Naive thymus-derived CD8-positive, alpha-beta T cell (primary cell): ENCODE measurements at places on chromosomes 11 and 22.

DNA sequence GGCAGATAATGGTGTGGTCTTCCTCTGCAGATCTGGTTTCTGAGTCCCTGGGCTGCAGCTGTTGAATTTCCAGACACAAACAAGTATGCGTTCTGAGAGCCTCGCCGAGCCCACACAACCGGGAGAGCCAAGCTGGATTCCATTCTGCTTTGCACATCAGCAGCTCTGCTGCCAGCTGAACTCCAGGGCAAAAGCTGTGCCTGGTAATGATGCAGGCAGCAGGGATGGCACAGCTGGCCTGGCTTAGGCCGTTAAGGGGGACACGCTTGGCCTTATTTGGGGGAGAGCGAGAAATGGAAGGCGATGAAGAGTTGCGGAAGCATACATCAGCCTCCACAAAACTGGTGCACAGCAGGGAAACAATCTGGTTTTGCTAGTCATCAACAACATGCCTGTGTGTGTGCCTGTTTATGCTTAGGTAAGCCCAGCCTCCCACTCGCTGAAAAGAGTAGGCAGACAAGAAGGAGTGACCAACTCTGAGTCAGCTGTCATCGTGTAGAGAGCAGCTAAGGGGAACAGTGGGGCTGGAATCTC is 25.1 kb downstream of the ADAMTS8 start:
- no peak for DNase-seq

- no peak for DNase-seq
Observed at GRCh38 chr22:17444204-17444504, 74.9 kb downstream of the CECR2 start.

- DNase-seq, result no peak
Observed at GRCh38 chr11:62851807-62852522, 12.6 kb upstream of the WDR74 start.

DNA sequence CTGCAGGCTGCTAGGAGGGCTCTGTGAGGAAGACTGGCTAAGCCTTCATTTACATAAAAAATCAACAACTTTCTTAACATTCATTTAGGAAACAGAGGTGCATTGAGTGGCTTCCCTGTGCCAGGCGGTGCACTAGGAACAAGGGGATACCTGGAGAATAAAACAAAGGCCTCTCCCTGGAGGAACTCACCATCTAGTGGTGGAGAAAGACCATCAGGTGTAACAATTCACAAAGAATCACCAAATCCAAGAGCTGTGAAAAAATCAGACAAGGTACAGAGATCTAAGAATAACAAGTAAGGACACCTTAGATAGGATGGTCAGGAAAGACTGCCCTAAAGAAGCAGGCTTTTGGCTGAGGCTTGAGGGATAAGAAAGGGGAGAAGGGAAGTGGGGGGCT is 40.3 kb downstream of the CSNK2A3 start:
- no peak for DNase-seq

GRCh38 chr11:58286249-58286648 is 18.2 kb upstream of the OR10W1 start:
- no peak for DNase-seq

GRCh38 chr11:20452585-20452984 is 65.1 kb downstream of the PRMT3 start:
- no peak for DNase-seq

DNA sequence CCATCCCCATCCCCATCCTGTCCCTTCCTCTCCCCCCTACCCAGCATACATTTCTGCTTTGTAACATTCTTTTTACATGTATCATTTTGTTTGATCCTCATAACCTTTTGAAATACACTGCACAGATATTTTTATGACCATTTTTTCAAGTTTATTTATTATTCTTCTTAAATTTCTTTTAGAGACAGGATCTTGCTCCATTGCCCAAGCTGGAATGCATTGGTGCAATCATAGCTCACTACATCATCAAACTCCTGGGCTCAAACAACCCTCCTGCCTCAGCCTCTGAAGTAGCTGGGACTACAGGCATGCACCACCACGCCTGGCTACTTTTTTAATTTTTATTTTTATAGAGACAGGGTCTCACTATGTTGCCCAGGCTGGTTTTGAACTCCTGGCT is 99.4 kb upstream of the AKIP1 start:
- DNase-seq, result no peak

- DNase-seq, result no peak
Observed at GRCh38 chr22:31846161-31847115, 92.6 kb downstream of the DEPDC5 start.

- no peak for DNase-seq
Observed at GRCh38 chr11:130825561-130825960, 90.7 kb downstream of the SNX19 start.

- no peak for DNase-seq
Observed at GRCh38 chr11:19365743-19366410, 125.1 kb upstream of the E2F8 start.

GRCh38 chr11:30131535-30131934 is 99.3 kb upstream of the FSHB start:
- no peak for DNase-seq

- DNase-seq, result no peak
Observed at GRCh38 chr22:46533070-46533833, 4.2 kb downstream of the CELSR1 start.

DNA sequence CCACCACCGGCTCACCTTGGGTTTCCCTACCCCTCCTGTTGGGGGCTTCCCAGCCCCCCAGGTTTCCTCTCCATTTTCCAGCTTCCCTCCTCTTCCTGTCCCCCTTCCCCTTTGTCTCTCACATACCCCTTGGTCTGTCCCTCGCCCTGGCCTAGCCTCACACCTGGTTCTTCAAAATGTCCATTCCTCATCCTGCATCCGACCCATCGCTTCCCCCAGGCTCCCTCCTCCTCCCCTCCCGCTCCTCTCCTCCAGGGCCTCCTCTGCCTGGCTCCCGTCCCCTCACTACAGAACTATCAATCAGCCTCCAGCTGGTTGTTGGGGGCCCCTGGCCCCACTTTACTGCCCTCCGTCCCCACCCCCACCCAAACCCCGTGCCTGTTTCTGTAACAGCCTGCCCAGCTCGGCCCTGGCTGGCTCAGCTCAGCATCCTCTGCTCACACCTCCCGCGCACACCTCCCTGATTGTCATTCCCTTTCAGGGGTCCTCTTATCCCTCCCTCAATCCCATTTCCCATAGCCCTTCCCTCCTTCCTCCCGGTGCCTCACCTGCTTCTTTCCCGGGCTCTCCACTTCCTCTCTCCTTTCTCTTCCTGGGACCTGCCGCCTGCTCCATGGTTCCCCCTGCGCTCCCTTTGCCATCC is 1.2 kb downstream of the CNIH2 start:
- no peak for DNase-seq

DNA sequence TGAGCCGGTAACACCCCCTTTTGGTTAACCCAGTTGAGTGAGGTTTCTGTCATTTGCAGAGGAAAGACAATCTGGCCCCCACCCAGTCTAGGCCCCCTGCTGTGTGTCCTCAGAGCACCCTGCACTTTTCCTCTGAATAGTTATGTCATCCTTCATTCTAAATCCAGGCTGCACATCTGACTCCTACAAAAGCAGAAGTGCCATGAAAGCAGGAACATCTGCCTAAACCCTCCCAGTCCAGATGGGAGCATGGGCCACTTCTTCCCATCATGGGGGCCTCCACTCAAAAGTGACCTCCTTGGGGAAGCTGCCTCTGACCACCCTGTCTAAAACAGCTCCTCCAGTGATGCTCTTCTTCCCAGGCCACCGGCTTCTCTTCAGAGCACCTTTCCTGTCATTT is 53.7 kb upstream of the HMGXB4 start:
- no peak for DNase-seq

DNA sequence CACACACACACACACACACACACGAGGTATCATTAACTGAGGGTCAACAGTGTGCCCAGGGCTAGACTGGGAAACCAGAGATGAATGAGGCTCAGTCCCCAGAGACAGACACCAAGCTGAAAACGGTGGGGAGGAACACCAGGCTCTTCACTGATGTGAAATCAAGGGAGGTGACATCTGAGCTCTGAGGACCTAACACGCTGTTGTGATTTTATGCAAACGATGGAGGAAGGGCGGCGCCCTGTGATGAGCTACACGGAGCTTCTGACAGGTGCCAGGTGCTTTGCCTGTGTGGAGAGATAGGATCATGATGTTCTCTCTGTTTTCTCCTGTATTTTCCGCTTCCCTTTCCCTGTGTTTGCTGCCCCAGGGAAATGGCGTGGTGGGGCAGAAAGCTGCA is 6.5 kb upstream of the CYB5R3 start:
- no peak for DNase-seq

DNA sequence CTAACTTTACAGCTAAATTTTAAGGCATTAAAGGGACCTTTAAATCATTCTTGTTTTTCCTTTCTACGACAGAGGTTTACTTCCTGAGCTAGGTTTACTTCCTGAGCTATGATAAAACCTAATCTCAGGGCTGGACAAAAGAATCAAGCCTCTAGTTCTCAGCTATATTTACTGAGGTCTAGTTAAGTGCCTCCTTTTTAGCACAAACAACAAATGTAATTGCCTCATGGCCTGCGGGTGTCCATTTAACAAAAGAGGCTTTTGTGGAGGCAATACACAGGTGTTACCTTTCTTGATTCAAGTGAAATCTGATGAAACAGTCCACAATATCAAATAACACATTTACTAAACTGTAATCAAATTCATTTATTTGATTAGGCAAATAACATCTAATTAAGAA is 67.3 kb downstream of the IMMP1L start:
- DNase-seq, result no peak

- DNase-seq, result no peak
Observed at GRCh38 chr11:12809864-12810567, 135.8 kb downstream of the TEAD1 start.

DNA sequence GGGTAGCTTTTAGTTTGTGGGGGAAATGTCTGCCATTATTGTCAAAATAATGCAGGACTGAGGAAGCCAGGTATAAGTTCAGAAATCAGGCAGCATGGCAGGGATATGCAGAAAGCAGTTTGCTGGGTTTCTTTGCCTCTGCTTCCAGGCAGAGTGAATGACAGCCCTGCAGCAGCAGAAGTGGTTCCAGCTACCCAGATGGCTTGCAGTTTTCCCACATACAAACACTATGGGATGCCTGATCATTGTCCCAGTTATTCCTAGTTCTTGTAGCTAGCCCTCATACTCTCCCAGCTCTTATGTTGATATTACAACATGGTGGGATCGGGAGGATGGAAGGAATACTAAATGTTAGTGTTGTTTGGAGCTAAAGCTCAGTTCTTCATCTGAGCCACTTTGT is 2.8 kb upstream of the DIXDC1 start:
- DNase-seq, result no peak

GRCh38 chr11:113629562-113629961 is 76.5 kb downstream of the TMPRSS5 start:
- no peak for DNase-seq

DNA sequence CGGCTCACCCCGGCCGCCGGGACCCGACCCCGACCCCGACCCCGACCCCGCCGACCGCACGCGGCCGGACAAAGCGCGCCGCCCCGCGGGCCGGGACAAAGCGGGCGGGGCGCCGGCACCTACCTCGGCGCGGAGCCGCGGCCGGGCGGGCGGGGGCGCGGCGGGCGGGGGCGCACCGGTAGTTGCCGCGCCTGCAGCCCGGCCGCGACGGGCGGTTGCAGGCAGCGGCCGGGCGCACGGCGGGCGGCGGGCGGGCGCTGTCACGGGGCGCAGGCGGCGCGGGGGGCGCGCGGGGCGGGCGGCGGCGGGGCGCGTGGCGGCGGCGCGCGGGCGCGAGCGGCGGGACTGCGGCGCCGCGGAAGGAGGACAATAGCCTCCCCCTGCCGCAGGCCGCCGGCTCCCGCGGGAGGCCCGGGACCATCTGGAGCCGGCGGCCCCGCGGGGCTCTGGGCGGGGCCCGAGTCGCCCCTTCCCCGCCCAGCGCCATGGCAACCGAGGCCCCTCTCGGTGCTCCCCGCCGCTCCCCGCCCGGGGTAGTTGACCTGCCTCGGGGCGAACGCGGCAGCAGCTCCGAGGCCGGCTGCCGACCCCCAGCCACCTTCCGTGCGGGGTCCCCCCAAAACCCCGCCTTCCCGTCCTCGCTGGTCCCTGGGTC is 851 bp downstream of the SPTBN2 start:
- no peak for DNase-seq

DNA sequence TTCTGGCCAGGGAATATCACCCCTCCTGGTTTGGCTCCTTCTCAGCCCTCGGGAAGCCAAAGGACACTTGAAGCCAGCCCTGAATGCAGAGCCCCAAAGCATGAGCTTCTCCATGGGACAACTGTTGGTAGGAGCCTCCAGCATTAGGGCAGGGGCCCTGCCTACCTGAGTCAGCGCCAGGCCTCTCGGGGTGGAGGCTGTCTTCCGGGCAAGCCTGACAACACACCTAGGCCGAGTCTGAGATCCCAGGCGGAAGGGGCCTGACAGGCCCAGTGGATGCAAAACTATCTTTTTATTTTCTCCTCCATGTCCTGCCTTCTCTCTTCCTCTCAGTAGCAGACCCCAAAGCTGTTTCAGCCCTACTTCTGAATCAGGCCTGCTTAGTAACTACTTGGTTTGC is 27.6 kb downstream of the RCOR2 start:
- DNase-seq, result no peak

DNA sequence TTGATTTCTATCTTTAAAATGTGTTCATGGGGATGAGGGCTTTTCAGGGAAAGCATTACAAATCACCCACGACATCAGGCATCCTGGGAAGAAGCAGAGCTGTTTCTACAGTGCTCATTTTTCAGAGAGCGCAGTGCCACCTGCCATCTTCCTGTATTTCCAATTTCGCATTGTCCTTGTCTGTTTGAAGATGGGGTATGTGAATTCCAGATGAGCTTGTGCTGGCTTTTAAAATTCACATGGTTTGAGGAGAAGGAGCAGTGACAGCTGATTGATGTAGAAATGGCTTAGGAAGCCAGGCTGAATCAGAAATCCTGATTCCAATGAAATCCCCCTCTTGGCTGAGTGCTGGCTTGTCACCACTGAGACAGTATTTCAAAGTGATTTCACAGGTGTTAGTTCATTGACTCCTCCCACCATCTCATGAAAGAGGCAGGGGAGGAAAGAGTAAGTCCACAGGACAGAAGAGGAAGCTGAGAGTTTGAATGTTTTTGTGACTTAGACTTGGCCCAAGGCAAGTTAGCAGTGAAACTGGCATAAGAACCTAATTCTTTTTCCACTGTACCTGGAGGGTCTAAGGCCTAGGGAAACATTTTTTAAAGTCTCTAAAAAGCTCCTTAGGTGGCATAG is 344.6 kb upstream of the C11orf87 start:
- DNase-seq, result no peak

- no peak for DNase-seq
Observed at GRCh38 chr11:86816251-86816726, 15.9 kb downstream of the PRSS23 start.

DNA sequence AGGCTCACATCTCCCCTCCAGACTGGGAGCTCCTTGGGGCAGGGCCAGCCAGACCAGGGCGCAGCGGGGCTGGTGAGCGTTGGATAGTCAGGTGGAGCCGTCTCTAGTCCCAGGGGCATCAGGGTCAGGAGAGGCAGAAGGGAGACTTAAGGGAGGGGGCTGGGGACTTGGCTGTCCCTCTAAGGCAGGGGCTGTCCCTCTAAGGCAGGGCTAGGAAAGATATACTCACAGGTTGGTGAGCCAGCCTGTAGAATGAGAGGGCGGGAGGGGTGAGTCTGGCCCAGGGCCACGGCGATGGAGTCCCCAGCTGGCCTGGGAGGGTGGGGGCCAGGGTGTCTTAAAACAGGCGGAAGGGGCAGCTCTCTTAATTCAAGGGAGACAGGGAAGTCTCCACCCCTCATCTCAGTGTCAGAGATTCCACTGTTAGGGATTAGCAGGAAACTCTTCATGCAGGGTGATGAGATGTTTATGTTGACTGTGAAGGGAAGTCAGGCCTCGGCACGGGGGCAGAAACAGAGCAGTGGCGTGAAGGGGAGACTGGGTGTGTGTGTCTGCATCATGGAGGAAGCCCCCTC is 11.3 kb downstream of the P2RY2 start:
- no peak for DNase-seq
